NCI-H446 treated with DMSO at 0.1 percent for 48 hours (cell line): ENCODE measurements at places on chromosomes 11 and 22.

DNA sequence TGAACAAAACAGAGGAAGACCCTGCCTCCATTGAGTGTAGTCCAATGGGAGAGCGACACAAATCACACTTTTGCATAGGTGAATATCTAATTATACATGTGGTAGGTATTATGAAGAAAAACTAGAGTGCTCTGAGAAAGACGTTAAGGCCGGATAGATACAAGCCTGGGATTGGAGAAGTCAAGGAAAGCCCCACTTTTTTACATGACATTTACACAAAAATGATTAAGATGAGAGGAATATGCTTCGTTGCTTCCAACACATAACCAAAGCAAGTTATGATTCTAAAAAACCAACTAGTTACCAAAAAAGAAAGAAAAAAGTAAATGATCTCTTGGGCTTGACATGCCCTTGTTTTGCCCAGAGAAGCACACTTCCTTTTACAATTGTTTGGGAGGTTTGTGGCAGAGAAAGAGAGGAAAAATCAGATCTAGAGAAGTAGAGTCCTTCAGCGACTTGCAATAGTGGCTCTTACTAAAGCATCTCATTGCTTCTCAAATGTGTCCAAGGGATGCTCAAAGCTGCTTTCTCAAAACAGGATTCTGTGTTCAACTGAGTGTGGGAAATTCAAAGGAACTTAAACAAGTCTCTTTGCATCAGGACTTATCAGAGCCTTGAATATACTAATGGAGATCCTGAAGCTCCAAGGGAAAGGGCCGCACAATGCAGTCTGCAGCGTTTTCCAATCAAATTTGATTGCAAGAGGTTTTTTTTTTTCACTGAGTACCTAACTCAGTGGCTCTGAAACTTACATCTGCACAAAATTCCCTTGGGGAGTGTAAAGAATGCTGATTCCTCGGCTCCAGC lies 38.8 kb downstream of the FLI1 start:
- no peak for DNase-seq

DNA sequence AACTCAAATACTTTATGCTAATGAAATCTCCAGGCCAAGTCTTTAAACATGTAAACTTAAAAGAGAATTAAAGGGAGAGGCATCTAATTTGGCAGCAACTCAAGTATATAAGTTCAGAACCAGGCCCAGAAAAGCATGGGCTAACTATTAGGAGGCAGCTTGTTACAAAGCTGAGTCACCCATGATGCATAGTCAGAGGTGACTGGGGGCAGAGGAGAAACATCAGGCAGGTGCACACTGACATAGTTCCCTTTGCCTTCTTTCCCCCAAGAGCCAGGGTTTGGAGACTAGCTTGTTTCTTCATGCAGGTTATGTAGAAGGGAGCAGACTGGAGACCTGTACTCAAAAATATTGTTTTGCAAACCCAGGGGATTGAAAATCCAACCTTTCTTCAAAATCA lies 619.0 kb downstream of the SOX6 start:
- DNase-seq: no peak

GRCh38 chr11:128341280-128342248 lies 245.8 kb downstream of the ETS1 start:
- no peak for DNase-seq

DNA sequence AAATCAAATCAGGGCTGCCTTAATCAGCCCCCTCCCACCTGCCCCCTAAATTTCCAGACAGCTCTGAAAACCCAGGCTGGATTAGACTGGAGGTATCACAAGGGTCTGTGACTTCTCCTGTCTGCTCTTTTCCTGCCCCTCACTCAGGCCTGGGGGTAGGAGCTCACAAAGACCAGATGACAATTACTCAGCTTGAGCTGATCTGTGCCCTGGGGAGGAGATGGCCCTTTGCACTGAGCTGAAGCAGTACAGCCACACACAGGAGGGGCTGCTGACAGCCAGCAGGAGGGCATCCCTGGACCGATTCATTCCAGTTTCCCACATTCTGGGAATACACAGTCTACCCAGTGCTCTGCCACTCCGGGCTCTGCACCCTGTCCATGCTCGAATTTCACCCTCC lies 4.2 kb downstream of the ABCC8 start:
- no peak for DNase-seq

- no peak for DNase-seq
Observed at GRCh38 chr11:16784097-16784496, 45.6 kb downstream of the C11orf58 start.

- DNase-seq: no peak
Observed at GRCh38 chr11:19241260-19242178, 774 bp upstream of the E2F8 start.

- no peak for DNase-seq
Observed at GRCh38 chr11:27718863-27719545, 18.7 kb upstream of the BDNF start.

- no peak for DNase-seq
Observed at GRCh38 chr11:17827006-17827405, 92.4 kb downstream of the KCNC1 start.

- DNase-seq: no peak
Observed at GRCh38 chr22:48092866-48093265, 1330.4 kb downstream of the TBC1D22A start.
